ENCODE measurements at places on chromosomes 6 and 20.
A peak's percentile ranks its signal among the peaks of the same experiment; 100 is the strongest.

- no peak for DNase-seq
These were observed 103.9 kb downstream of the ASXL1 start for GRCh38 chr20:32461836-32462600.

GRCh38 chr6:10316373-10316721, 98.5 kb downstream of the TFAP2A start:
- DNase-seq: peak; percentile 64

GRCh38 chr6:81895511-81896185, 143.2 kb upstream of the TENT5A start:
- no peak for DNase-seq

- DNase-seq: no peak
These were observed 47.0 kb downstream of the KIAA1755 start for GRCh38 chr20:38213607-38213940.

GRCh38 chr6:44829836-44830235, 442.3 kb downstream of the CDC5L start:
- no peak for DNase-seq

GRCh38 chr6:44614396-44614795, 226.9 kb downstream of the CDC5L start:
- DNase-seq: no peak

DNA sequence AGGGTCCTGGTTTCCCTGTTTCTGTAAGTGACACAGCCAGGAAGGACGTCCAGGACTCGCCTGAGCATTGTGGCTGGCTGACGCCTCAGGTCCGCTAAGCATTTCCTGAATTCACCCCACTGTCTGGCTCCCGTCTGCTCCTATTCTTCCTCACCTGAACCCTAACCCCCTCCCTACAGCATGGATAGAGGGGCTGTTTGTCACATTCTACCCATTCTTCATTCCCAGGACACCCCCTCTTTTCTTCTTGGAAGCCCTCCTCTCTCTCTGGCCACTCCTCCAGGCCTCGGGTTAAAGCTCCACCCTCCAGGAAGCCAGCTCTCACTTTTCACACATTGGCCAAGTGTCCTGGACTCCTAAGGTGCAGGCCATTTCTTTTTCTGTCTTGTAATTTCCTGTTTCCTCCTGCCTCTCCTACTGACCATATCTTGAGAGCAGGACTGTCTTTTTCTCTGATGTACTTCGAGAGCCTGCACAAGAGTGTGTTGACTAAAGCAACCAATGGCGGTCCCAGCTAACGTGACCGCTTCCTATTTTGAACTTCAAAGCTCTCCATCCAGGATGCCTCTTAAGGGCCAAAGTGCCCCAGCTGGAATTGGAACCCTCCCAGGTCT, 24.2 kb upstream of the MYMX start:
- no peak for DNase-seq

DNA sequence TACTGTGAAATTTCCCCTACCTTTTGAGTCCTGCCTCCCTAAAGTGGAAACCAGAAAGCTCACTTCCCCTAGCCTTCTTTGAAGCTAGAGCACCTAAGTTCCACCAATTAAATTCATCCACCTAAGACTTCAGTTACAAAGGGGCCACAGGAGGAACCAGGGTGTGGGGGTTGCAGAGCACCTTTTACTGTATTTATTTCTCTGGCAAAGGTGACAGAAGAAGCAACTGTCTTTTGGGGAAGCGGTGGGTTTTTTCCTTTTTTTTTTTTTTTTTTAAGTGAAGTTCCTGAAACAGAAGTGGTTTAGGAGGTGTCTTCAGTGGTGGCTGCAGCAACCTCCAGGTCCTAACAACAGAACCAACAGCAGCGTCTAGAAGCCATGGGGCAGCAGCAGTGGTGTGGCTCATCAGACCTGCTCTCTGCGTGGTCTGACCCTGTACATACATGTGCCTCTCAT, 13.1 kb downstream of the PSMB9 start:
- DNase-seq: no peak

DNA sequence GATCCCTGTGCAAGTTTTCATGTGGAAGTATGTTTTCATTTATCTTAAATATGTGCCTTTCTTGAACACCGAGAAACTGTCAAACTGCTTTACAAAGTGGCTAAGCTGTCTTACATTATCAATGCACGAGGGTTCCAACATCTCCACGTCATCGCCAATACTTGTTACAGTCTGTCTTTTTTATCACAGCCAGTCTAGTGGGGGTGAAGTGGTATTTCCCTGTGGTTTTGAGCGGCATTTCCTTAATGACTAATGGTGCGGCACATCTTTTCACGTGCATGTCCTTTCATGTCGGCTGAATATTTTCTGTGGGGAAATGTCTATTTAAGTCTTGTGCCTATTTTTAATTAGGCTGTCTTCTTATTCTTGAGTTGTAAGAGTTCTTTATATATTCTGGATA, 280.4 kb downstream of the FOXC1 start:
- no peak for DNase-seq

DNA sequence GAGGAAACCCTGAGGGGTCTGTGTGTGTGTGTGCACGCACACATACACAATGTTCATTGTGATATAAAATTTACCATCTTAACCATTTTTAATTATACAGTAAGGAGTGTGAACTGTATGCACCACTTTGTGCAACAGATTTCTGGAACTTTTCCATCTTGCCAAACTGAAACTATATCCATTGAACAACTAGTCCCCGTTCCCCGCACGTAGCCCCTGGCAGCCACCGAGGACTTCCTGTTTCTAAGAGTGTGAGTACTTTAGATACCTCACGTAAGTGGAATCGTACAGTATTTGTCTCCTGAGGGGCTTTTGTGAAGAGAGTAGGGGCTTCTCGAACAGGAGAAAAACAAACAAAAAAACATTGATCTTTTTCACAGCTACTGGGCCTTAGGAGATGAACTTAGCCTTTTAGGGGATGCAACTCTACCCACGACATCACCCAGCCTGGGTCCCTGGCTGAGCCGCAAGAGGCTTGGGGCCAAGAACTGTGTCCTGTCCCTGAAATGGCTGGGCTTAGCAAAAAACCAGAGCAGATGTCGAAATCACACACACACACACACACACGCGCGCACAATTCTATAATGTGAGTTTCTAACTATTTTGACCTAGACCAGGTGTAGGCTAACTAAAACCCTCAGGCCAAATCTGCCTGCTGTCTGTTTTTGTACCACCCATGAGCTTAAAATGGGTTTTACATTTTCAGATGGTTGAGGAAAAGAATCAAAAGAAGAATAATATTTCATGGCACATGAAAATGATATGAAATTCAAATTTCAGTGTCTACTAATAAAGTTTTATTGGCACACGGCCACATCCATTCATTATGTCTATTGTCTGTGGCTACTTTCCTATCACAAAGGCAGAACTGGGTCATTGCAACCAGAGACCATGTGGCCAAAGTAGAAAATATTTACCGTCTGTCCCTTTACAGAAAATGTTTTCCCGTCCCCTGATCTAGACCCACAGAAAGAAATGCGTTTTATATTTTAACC, 144.2 kb downstream of the EYA2 start:
- no peak for DNase-seq

DNA sequence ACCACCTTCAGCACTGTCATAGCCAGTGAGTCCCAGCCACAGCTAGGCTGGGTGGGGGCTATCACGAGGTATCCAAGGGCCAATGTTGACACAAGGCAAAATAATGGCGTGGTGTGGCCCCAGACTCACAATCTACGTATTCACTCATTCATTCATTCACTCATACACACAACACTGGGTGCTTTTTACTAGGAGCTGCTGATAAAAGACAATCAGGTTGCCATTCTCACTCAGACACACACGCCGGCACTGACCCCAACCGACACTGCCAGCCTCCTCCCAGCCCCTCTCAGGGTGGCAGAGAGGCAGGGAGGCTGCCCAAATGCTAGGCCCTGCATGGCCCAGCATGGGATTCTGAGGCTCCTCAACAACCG, 1.5 kb upstream of the C20orf144 start:
- DNase-seq: no peak

DNA sequence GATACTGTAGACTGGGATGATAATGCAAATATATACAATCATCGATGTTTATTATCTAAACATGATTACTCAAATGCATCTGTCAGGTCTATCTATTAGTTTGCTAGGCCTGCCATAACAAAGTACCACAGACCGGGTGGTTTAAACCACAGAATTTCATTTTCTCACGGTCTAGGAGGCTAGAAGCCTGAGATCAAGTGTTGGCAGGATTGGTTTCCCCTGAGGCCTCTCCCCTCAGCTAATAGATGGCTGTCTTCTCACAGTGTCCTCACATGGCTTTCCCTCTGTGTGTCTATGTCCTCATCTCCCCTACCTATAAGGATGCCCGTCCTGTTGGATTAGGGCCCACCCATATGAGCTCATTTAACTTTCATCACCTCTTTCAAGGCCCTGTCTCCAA, 512.6 kb upstream of the SLC35B3 start:
- no peak for DNase-seq

DNA sequence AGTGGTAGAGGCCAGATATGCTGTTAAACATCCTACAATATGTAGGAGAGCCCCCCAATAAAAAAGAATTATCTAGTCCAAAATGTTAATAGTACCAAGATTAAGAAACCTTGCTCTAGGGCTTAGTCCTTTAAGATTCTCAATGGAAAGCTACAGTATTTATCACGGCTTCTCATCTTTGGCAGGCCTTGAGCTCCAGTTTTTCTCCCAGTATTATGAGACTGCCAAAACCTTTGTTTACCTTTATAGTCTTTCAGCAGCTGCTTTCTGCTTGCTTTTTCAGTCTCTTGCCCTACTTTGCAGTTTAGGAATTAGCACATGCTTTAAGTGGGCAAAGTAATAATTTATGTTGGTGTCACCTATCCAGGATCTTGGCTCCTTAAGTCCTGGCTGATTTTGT, 59.7 kb downstream of the NHLRC1 start:
- DNase-seq: no peak

DNA sequence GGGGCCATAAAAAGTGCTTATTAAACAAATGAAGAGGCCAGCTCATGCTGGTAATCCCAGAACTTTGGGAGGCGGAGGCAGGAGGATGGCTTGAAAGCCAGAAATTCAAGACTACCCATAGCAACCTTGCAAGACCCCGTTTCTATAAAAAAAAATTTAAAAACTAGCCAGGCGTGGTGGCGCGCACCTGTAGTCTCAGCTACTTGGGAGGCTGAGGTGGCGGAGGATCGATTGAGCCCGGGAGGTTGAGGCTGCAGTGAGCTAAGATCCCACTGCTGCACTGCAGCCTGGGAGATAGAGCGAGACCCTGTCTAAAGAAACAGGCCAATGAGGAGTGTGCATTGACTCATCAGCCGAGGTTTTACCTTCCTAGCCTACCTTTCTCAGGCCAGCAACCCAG, 15.2 kb downstream of the NPEPL1 start:
- DNase-seq: no peak

- no peak for DNase-seq
These were observed 102.7 kb downstream of the RIN2 start for GRCh38 chr20:19860737-19861136.

DNA sequence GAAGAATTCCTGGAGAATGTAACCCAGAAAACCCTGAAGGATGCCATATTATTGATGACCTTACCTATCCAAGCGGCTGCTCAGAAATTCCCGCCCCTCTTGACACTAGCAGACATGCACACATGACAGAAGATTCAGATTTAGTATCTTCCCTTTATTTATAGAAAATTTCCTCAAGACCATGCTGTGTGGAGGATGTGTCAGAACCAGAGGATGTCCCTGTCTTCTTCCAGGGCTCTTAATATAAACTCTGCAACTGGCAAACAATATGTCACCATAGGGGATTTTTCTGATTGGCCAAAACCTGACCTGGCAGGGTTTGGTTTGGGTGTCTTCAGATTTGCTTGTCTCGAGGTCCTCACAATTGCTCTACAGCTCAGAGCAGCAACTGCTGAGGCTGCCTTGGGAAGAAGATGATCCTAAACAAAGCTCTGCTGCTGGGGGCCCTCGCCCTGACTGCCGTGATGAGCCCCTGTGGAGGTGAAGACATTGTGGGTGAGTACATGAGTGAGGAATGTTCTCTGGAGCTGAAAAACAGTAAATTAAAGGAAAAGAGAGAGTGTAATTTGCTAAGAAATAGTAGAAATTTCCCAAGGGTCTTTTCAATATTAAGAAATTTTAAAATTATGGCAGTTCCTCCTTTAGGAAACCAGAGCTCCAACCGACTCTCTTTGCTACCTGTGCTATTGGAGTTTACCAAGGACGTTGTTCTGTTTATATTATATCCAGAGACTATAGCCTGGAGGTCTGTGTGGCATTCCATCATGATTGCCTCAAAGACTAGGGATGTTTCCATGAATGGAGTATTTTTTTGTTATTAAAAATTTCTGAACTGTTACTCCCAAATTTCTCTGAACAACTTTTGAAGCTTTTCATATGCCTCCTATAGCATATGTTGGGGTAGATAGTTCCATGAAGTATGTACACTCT, at the start of gene HLA-DQA2:
HLA-DQA2 (plus strand) TSS at position 361 of the 930 bp plus-strand sequence; CDS start at position 414, 53 bp downstream.
- DNase-seq: no peak

DNA sequence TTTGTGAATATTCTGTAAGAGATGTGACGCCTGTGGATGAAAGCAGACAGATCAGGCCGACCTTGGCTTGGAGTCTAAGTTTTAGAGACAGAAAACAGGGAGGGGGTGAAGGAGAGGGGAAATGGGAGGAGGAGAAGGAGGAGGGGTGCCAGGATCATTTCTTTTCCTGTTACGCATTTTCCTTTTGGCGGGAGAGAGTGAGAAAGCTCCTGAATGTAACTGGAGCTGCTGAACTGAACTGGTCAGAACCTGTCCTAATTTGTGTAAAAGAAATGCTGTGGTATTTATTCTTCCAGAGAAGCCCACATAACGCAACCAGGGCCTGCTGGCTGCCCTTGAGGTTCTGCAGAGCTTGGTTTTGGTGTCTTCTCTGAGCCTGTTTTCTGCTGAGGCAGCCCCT, 41.9 kb downstream of the UTRN start:
- DNase-seq: no peak

DNA sequence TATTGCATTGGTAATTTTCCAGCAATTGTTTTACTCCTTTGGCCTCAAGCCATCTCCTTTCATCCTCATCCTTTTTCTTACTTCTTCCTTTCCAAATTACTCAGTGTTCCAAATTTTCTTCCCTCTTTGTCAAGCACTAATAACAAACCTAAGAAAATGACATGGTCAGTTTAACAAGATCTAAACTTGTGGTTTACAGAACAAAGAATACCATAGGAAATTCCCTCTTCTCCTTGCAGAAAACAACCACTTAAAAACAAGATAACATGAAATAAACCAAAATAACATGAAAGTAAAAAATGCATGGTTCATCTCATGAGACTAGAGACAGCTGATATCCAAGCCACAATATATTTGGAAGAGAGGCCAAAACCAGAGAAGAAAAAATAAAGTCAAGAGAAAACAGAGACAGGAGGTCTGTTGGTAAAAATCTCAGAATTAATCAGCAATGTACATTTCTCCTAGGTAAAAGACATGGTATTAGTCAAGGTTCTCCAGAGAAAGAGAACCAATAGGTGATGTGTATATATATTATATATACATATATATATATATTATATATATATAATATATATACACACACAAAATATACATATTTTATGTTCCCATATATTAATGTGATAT, 51.0 kb upstream of the SENP6 start:
- DNase-seq: no peak

- DNase-seq: no peak
These were observed 54.7 kb downstream of the RRBP1 start for GRCh38 chr20:17627101-17627955.

DNA sequence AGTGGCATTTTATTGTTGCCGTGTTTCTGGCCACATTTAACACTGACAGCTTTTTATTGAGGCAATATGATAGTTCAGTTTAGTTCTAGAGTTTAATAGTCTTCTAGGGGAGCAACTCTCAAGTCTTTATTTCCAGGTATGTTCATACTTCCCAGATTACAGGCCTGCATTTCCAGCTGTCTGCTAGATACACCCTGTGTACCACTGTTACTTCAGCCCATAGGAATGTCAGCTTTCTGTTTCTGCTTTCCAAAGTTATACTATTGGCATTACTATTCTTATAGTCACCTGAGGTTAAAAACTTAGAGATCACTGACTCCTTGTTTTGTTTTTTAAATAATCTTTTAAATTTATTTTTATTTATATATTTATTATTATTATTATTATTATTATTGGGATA, 7.6 kb downstream of the ZNF451 start:
- DNase-seq: no peak

Data from SHP77 (cell line).